CD4-positive, alpha-beta T cell treated with Interleukin-4 for 1 hour (primary cell): ENCODE measurements at places on chromosomes 16 and 17.

DNA sequence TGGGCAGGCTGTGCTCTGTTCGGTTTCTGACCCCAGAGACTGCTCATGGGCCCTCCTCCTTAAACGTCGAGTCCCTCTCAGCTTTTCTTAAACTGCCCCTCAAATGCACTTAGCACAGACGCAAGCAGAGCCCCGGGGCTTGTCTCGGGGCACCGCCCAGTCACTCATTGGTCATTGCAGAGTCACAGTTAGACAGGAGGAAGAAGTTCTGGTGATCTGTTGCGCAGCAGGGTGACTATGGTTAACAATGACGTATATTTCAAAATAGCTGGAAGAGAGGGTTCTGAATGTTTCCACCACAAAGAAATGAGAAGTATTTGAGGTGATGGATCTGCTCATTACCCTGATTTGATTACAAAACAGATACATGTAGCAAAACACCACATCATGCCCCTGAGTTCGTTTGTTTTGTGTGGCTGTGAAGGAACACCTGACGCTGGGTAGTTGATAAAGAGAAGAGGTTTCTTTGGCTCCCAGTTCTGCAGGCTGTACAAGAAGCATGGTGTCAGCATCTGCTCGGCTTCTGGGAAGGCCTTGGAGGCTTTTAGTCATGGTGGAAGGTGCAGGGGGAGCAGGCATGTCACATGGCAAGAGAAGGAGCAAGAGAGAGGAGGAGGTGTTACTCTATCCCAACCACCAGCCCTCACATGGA, 387.4 kb downstream of the CPPED1 start:
- DNase-seq: no peak

- DNase-seq: no peak
Observed at GRCh38 chr17:32240750-32241149, 24.9 kb upstream of the RHBDL3 start.

DNA sequence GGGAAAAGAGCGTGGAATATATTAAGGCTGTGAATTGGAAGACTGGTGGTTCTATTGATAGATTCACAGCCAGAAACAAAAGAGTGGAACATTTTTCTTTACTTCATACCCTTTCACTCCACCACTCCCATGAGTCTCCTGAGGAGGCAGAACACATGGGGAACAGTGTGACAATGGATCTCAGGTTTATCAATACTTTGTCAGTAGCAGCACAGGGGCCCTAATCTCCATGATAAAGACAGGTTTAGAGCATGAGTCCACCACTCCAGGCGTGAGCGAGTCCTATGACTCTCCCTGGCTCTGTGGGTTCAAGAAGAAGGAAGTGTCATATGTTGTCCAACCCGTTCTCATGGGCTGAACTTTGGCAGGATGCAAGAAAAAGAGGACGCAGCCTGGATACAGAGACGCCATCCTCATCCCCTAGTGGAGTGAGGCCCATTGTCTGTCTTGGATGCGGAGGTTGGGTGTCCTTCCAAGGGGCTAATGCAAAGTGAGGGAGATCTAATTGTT, 361.2 kb downstream of the TMEM114 start:
- DNase-seq: no peak

DNA sequence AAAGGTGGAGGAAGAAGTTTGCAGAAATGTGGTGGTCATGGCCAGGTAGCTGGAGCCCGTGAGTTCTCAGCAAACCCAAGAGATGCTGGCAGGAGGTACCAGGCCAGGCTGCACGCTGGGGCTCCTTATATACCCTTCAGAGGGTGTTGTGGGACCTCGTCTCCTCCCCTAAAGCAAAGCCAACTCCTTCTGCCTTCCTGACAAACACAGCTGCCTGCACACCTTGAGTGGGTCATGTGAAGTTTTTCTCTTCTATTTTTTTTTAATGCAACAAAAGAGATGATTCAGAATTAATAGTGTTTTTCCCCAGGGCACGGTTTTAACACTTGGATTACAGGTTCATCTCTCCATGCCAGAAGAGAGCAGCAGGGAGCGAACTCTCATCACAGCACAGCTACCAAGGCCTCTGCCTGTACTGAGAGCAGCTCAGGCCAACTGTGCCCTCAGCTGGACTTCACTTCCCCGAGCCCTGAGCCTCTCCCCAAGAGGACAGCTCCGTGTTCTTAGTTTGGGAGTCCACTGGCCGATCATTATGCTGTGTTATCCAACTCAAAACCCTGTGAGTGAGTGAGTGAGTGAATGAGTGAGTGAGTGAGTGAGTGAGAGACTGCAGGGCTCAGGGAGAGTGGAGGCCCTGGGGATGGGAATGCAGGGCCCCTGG, at the start of gene KRT15:
Gene KRT15 (minus strand): TSS at position 102 of the 661 bp plus-strand sequence. CDS start 63 bp downstream, at position 39.
- no peak for DNase-seq

- DNase-seq: no peak
Observed at GRCh38 chr17:77042476-77043231, 98.1 kb upstream of the SEC14L1 start.

GRCh38 chr16:54175552-54176375, 110.8 kb downstream of the IRX3 start:
- no peak for DNase-seq

- DNase-seq: peak; percentile 92
Observed at GRCh38 chr17:81666342-81667191, at the start of the genes CCDC137 and OXLD1. Gene CCDC137, plus strand, starts transcription at chr17:81666737. Its CDS starts 30 bp downstream, at chr17:81666767. Gene OXLD1, minus strand, starts transcription at chr17:81666605. Its CDS starts 28 bp downstream, at chr17:81666577.

GRCh38 chr17:40548982-40549685, 16.1 kb downstream of the CCR7 start:
- DNase-seq: no peak

GRCh38 chr17:15945527-15946191, 729 bp downstream of the ADORA2B start:
- DNase-seq: peak; percentile 23

- DNase-seq: no peak
Observed at GRCh38 chr16:46733319-46733830, 14.8 kb downstream of the MYLK3 start.

- DNase-seq: peak; percentile 72
Observed at GRCh38 chr17:19306160-19307111, 56.1 kb downstream of the B9D1 start.

DNA sequence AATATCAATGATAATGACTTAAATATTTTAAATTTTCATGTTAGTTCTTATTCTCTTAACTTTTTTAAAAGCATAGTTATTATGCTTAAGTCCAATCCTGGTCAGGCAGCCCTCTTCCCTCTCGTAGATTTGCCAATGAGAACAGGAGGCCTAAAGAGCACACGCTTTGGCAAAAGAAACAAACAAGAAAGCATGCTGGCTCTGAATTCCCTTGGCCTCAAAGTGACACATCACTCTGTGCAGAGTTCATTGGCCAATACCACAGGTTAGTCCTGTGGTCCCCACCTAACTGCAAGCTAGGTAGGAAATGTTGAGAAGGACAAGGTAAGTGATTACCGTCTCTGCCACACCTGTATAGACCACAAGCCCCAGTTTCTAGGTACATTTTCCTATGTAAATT, 61.5 kb downstream of the MYO1D start:
- no peak for DNase-seq

DNA sequence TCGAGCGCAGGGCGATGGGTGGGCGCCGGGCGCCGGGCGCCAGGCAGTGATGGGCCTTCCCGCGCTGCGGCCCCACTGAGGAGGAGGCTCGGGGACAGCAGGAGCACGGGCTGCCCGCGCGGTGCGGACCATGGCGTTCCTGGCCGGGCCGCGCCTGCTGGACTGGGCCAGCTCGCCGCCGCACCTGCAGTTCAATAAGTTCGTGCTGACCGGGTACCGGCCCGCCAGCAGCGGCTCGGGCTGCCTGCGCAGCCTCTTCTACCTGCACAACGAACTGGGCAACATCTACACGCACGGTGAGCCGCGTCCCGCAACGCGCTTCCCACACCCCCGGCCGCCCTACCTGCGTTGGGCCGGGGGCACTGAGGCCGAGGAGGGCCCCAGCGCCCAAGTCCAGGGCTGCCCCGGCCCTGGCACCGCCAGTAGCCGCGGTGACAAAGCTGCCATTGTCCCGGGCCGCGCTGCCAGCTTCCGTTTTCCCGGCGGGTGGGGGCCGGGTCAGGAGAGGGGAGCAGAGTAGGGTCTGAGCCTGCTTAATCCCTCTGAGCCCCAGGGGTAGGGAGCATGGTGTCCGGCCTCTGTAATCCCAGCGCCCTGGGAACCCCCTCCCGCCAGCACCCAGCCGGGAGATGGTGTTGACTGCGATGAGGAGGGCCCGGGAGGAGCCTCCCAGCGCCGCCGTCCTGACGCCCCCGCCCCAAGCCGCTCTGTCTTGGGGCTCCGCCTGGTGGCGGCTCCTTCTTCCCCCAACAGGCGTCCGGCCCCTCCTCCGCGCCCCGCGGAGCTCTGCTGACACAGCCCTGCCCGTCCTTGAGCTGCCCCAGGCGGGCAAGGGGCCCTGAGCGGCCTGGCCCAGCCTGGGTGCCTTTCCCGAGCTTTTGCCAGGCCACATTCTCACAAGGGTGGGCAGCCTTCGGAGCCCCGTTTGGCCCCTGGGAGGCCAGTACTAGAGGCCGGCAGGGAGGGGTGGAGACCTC, 685 bp downstream of the PAQR4 start:
- DNase-seq: peak; percentile 63

DNA sequence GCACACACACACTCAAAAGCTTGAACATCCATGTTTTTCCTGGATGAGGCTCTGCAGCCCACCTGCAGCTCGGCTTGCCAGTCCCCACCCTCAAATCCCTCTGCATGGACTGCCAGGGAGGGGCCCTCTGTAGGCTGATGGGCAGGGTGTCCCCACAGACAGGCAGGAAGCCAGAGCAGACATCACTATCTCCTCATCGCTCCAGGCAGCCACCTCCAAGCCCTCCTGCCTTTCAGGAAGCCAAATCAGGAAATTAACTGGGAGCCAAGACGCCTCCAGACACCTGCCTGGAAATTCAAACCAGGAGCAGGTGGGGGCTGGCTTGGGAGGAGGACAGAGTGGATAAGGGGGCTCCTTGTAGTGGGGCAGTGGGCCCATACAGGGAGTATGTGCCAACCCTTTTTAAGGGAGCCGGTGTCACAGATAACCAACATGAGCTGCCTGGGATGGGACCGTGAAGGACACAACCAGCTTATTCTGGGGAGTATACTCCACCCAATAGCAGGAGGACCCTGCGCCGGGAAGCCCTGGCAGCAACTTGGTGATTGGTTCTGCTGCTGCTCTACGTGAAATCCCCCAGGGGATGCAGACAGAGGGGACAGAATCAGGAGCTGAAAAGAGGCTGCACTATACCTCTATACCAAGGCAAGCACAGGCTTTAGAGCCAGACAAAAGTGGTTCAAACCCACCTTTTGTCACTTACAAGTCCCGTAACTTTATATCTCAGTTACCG, 139.1 kb downstream of the CCT6B start:
- DNase-seq: no peak

- DNase-seq: no peak
Observed at GRCh38 chr17:41301916-41302901, at the start of gene KRTAP29-1. Gene KRTAP29-1, minus strand, starts transcription at chr17:41302851. Its CDS starts 0 bp downstream, at chr17:41302851.

- DNase-seq: peak; percentile 41
Observed at GRCh38 chr16:82639666-82640336, 13.0 kb downstream of the CDH13 start.

- peak; percentile 38 for DNase-seq
Observed at GRCh38 chr17:60305141-60305540, 86.8 kb downstream of the USP32 start.

DNA sequence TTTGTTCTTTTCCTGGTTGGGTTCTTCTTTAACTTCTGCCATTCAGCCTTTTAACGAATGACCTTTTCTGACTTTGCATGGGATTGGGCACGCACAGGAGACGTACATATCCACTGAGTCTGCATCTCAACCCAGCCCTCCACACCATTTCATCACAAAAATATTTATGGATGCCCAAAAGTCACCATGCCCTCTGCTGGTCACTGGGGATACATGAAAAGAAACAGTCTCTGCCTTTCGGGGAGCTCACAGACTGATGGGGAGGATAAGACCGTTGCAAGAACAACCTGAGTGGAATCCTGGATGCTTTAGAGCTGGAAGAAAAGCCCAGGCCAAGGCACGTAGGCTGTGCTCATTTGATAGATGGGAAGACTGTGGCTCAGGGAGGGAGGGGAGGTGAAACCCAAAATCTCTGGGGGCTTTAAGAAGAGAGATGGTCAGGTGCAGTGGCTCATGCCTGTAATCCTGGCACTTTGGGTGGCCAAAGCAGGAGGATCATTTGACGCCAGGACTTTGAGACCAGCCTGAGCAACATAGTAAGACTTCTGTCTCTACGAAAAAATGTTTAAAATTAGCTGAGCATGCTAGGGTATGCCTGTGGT, 7.9 kb upstream of the MT2A start:
- peak; percentile 56 for DNase-seq

DNA sequence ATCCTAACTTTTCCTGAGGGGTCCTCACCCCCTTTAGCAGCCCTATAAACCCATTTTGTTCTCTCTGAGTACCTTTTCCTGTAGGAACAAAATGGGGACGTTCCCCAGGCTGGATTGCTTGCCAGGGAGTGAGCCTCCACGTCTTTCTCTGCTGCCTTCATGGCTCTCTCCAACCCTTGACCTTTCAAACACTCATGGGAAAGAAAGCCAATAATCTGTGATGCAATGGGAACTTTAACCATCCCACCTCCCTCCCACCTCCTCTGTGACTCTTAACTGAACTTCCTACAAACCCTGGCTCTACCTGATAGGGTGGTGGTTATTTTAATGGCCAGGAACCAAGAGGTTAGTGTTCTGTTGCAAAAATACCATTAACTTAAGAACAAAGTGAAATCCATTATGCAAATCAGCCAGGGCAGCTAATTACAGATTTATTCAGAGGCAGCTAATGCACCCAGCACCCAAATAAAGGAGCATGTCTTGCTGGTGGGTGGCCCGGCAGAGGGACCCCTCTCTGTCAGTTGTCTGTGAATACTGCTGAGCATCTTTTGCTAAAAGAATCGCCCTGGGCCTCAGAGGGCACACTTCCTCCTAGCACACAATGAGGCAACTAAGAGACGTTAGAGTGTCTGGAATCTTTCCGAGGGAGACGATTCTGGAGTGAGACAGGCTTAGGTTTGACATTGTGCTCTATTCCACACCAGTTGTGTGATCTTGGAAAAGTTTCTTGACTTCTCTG, 3.0 kb downstream of the PIPOX start:
- no peak for DNase-seq

DNA sequence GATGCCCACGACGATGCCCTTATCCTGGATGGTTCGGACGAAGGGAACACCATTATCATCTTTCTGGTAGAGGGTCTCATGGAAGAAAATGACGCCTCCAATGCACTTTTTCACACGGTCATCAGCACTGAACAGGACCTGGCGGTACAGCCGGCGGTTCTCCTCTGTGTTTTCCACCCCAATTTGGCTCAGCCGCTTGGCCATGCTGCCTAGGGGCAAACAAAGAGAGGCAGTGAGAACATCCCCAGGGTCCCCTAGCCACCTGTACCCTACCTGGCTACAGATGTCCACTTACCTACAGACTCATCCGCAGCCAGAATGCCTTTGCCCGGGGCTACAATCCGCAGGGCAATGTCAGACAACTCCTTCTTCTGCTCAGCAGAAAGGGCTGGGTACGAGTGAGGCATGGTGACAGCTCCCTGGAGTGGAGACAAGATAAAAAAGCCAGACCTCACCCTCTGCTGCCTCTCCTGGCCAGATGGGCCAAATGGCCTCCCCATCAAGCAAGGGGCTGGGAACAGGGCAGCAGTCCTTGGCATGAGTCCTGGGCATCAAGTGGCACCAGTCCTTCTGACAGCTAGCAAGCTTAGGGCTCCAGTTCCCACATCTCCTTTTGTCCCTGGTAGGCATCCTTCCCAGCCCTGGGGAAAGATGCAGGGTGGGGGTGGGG, 1.4 kb downstream of the ALDOC start:
- DNase-seq: no peak
